Stimulated activated CD4-positive, alpha-beta T cell treated with anti-CD3 and anti-CD28 coated beads, Interleukin-4, amount 100 ng/mL, for 24 hours (primary cell): ENCODE measurements at places on chromosomes 7 and 10.
A peak's percentile ranks its signal among the peaks of the same experiment; 100 is the strongest.

DNA sequence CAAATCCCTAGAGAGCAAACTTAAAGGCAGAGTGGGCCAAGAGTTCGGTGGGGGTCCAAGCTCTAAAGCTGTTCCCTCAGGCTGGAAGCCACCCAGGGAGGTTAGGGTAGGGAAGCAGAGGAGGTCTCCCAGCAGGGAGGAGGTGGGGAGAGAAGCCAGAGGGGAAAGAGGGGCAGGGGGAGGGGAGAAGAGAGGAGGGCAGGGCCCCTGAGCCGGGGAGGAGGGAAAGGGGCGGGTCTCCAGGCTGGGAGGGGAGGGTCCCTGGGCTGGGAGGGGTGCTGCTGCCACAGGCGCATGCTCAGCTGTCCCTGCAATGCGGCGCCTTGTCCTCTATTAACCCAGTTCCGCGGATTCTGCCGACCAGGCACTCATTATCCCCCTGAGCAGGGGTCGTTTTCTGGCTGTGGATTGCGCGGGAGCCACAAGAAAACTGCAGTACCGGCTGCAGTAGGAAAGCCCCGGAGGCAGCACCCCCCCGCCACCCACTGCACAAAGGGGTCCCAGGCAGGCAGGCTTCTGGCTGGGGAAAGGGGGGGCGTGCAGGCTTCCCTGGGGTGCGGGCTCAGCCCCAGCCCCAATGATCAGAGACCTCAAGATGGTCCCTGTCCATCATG, 49.3 kb downstream of the CAMK2B start:
- DNase-seq: no peak

- no peak for DNase-seq
Measured at GRCh38 chr7:1812509-1813393, 142.7 kb downstream of the ELFN1 start.

GRCh38 chr7:108112683-108113082, 17.5 kb downstream of the LAMB4 start:
- no peak for DNase-seq

DNA sequence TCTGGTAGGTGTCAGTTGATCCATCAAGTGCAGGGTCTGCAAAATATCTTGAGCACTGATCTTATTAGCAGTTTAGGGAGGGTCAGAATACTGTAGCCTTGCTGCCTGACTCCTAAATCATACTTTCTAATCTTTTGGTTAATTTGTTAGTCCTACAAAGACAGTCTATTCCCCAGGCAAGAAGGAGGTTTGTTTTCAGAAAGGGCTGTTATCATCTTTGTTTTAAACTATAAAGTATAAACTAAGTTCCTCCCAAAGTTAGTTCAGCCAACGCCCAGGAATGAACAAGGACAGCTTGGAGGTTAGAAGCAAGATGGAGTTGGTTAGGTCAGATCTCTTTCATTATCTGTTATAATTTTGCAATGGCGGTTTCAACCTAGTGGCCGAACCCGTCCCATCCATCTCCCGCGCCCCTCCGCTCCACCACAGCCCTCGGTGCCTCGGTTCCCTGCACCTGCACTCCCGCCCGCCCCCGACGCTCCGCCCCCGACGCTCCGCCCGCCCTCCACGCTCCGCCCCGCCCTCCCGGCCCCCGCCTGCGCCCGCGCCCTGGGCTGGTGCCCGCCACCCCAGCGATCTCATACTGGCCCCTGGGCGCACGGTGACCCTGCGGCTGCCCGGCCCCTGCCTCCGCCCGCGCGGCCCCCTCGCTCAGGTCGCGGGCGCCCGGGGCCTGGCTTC, at the start of gene ADCK2:
TSS of gene ADCK2 (plus strand) at position 564 of the 681 bp plus-strand sequence. CDS start 386 bp downstream, outside the sequence.
- peak; percentile 56 for DNase-seq

DNA sequence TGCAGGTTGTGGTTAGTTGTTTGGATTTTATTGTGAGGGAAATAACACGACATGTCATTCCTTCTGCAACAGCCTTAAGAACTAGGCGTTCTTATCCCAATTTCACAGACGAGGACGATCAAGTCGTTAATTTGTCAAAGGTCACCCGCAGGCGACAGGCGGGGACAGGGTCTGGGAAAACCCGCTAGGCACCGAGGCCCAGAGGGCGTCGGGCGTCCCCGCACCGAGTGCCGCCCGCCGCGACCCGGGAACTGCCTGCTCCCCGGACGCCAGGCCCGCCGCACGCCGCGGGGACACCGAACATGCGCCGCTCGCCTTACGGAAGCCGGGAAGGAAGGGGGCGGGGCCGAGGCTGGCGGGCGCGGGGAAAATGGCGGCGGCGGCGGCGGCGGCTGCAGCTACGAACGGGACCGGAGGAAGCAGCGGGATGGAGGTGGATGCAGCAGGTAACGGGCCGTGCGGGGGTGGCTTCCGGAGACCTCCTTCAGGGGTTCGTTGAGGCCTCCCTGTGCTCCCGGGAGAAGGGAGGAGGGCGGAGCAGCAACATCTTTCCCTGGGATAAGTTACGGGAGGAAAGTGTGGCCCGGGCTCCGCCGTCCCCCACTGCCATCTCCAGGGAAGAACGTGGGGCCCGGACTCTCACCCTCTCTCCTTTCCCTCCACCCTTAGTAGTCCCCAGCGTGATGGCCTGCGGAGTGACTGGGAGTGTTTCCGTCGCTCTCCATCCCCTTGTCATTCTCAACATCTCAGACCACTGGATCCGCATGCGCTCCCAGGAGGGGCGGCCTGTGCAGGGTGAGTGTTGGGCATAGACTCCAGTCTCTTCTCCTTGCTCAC, at the start of gene COPS6:
TSS of gene COPS6 (plus strand) at position 349 of the 837 bp plus-strand sequence. CDS start at position 371, 22 bp downstream.
- DNase-seq: peak; percentile 89

GRCh38 chr10:35191523-35191922, 64.9 kb downstream of the CREM start:
- no peak for DNase-seq

DNA sequence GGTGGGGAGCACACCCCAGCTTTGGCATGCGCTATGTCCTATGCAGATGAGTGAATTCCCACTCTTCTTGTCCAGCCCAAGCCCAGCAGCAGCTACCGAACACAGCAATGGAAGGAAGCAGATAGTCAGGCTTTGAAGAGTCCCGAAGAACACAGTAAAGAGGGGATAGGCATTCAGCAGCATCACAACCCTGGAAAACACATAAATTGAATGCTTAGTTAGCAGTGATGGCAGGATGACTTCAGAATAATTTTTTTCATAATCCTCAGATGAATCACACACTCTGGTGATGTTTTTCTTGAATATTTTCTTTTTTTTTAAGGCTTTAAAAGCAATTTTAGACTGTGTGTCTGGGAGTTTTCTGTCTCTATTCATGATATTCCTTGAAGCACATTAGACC, 95.8 kb downstream of the CFAP58 start:
- no peak for DNase-seq

- no peak for DNase-seq
Measured at GRCh38 chr10:60446070-60446833, 56.6 kb upstream of the ANK3 start.

DNA sequence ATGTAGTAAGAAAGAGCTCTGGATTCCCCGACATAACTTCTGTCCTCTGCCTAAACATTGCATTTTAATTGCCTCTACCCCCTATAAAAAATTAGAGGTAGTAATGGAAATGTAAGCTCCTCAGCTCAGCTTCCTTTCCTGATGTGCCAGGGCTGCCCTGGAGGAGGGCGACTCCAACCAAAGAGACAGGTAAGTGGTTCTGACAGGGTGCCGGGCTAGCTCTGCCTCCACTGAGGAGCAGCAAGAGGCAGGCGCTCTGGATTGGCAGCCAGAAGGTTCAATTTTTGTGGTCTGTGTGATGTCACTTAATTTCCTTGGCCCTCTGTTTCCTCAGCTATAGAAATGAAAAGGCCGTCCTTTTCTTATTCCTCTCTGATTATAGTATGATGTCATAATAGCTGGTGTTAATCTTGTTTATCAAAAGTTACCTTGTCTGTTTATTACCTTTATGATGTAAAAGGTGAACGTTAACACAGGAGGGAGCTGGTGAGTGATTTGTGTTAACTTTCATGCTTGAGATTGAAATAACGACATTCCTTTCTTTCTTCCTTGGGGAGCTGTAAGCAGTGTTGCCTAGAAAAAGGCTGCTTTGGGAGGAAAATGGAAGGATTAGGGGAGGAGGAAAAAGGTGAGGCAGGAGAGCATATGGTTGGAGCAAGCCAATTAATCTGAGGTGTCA, 51.8 kb downstream of the ANLN start:
- no peak for DNase-seq

- DNase-seq: no peak
Measured at GRCh38 chr7:116242759-116243158, 32.4 kb downstream of the TES start.

DNA sequence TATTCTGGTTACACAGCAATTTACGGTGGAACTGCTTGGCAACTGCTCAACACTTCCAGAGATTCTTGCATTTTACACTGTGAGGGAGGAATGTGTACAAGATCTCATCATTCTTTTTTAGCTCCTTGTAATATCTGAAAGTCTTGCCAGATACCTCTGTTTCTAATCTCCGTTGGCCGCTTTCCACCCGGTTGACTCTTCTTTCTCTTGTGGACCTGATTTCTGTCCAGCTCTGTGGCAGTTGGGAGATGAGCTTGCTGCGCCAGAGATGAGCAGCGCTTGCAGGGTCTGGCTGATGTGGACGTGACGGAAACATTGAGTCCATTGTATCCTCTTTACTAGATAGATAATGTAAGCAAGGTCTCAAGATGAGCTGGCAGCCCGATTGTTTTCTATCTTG, 27.6 kb downstream of the SPAG6 start:
- no peak for DNase-seq

DNA sequence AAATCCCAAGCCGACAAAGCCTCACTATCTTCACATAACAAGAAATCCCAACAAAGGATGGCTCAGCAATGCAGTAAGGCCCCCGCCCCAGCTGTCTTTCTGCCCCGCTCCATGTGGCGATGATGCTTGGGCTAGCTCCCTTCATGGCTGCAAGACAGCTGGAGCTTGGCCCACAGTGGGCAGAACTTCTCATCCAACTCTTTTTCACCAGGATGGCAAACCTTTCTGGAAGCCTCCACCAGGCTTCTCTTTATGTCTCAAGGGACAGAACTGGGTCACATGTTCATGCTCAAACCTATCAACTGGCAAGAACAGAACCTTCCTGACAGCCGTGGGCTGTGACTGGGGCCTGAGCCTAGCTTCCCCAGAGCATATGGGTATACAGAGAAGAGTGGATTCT, 260.5 kb upstream of the MKLN1 start:
- no peak for DNase-seq

DNA sequence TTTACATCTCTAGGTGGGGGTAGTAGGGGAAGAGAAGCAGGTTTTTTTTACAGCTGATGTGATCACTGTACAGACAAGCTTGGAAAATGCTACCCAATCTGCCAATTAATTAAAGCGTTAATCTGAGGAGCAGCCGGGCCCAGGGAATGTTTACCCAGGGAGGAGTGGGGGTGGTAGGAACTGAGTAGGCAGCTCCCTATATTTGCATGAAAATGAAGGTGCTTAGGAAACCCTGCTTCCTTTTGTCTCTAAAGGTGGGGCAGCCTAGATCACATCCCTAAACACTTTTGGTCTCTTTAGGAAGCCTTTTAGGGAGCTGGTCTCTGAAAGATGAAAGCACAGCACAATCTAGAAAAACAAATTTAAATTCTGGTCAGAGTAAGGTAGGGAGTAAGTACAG, 53.0 kb upstream of the NFKB2 start:
- no peak for DNase-seq

- DNase-seq: no peak
Measured at GRCh38 chr7:56007167-56007652, 42.8 kb downstream of the NIPSNAP2 start.

- no peak for DNase-seq
Measured at GRCh38 chr10:36556468-36556867, 568.9 kb upstream of the ANKRD30A start.

- DNase-seq: no peak
Measured at GRCh38 chr10:56316603-56317002, 44.5 kb downstream of the ZWINT start.

DNA sequence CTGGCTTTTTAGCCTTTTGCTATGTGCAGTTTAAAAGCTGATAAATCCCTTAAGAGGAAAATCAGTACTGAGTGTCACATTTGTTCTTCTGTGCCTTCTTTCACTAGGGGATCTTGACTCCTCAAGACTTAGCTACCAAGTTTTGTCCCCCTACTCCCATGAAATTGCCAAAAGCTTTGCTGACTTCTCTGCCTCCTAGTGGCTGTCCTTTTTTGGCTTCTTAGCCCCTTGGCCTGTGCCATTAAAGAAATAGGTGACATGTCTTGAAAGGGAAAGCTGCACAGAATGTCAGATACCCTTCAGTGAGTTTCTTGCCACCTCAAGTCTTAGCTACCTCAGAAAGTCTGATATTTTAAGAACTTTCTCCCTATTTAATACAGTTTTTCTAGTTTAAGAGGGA, 10.5 kb downstream of the MKLN1 start:
- DNase-seq: no peak

GRCh38 chr10:88913127-88913526, 33.1 kb downstream of the STAMBPL1 start:
- no peak for DNase-seq

- DNase-seq: no peak
Measured at GRCh38 chr7:155251831-155252230, 45.8 kb upstream of the INSIG1 start.

DNA sequence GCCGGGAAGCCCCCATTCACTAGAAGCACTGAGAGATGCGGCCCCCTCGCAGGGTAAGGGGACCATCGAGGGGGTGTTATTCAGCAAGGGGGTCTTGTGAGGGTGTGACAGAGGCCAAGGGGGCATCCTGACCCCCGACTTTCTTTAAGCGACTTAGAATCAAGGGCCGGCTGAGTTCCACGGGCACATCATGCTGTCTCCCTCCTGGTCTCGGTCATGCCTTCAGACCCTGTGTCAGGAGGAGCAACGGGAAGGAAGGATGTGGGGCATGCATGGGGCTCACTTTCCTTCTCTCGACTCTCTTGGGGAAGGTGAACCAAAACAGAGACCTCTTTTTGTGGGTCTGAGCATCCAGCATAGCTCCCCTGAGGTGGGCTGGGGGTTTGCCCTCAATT, 2.5 kb downstream of the ACSL5 start:
- no peak for DNase-seq

- DNase-seq: no peak
Measured at GRCh38 chr7:46363688-46364087, 442.6 kb upstream of the IGFBP3 start.

DNA sequence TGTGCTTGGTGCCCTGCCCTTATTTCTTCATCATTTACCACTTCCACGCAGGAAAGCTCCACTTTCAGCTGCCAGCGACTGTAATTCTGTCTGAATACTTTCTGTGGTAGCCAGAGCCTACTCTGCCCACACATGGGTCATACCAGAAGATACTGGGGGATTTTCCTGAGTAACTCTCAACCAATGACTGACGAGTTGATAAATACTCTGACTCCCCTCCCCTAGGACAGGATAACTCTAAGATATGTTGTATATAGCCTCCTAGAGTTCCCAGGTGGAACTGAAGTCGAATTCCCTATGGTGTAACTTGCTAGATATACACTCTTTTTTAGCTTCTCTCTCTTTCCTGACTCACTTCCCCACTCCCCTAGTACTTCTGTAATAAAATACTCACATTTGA, 29.8 kb downstream of the SEM1 start:
- no peak for DNase-seq

GRCh38 chr7:46537191-46537905, 616.3 kb upstream of the IGFBP3 start:
- no peak for DNase-seq

DNA sequence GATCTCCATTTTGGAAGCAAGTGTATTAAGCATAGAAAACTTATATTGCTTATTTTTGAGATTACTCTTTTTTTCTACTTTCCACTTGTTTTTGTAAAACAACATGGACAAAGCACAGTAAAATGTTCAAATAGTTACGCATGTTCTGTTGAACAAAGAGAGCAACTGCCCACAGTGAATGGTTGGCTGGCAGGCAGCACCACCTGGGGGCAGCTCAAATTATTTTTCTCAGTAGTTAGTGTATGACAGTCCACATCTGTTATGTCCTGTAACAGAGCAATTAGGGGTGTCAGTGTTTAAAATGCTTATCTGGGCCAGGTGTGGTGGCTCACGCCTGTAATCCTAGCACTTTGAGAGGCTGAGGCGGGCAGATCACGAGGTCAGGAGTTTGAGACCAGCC, 46.1 kb upstream of the CACUL1 start:
- no peak for DNase-seq
